ENCODE measurements at places on chromosomes 2 and 18.

- DNase-seq, result no peak
These were observed 63.9 kb downstream of the PHLPP1 start for GRCh38 chr18:62778976-62779869.

- DNase-seq, result peak; percentile 52
These were observed 176.9 kb upstream of the MC4R start for GRCh38 chr18:60549338-60549960.

DNA sequence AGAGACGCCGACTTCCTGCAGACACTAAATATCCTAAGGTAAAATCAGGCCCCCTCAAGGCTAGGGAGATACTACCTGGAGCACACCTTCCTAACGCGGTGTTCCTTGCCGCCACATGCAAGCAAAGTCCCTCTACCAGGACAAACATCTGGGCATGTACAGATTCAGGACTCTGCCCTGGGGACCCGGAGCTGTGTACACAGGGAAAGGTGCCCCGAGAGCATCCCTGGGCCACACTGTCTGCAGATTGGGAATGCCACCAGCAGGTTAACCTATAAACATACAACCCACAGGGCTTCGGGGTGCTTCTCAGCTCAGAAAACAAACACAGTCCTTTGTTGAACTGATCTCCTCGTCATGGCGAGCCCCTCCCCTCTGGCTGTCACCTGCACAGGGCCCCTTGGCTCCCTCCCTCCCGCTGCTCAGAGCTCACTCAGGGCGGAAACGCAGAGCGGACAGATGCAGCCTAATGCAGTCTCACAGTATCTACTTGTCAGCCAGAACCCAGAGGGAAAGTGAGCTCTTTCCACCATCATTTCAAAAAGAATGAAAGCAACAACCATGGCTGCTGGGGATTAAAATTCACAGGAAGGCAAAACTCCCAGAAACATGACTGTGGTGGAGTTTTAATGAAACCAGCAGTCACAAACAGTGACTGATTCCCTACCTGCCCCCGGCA, 218.8 kb downstream of the HDAC4 start:
- no peak for DNase-seq

- no peak for DNase-seq
These were observed 215.3 kb upstream of the GULP1 start for GRCh38 chr2:188076149-188077056.

GRCh38 chr2:11186145-11186544, 30.9 kb downstream of the SLC66A3 start:
- DNase-seq, result no peak

GRCh38 chr18:28399781-28400362, 222.9 kb upstream of the CDH2 start:
- no peak for DNase-seq

DNA sequence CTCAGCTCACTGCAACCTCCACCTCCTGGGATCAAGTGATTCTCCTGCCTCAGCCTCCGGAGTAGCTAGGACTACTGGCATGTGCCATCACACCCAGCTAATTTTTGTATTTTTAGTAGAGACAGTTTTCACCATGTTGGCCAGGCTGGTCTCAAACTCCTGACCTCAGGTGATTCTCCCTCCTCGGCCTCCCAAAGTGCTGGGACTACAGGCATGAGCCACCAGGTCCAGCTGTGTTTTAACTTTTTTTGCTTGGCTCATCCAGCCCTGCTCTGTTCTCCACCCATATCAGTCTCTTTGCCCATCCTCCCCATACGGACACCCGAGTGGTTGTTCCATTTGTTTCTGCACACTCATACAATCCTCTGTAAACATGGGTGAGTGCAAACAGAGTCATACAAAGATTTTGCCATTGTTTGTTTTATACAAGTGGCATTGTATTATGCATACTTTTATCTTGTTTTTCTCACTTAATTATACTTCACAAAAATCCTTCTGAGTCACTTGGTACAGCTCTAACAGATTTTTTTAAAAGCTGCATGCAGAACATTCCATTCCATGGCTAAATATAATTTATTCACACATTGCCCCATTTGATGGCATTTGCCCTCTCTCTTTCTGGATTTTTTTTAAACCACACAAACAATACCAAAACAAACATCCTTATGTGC, 5.3 kb downstream of the APOB start:
- no peak for DNase-seq

DNA sequence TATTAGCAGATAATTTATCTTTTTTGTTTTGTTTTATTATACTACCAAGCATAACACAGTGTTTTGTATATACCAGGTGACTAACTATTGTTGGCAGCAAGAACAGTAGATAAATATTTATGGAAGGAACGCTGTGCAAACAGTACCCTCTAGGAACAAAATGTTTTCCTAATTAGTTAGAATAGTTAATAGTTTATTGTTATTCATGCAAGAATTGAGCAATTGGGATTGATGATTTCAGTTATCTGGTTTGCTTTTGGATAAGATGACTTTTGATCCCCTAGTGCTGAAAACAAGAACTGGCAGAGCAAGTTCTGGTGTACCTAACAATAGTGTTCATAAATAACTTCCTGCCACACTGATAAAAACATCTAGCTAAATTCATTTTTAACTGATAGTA, 323.3 kb downstream of the TGIF1 start:
- DNase-seq, result no peak

GRCh38 chr2:177273408-177273807, 8.9 kb upstream of the NFE2L2 start:
- no peak for DNase-seq

DNA sequence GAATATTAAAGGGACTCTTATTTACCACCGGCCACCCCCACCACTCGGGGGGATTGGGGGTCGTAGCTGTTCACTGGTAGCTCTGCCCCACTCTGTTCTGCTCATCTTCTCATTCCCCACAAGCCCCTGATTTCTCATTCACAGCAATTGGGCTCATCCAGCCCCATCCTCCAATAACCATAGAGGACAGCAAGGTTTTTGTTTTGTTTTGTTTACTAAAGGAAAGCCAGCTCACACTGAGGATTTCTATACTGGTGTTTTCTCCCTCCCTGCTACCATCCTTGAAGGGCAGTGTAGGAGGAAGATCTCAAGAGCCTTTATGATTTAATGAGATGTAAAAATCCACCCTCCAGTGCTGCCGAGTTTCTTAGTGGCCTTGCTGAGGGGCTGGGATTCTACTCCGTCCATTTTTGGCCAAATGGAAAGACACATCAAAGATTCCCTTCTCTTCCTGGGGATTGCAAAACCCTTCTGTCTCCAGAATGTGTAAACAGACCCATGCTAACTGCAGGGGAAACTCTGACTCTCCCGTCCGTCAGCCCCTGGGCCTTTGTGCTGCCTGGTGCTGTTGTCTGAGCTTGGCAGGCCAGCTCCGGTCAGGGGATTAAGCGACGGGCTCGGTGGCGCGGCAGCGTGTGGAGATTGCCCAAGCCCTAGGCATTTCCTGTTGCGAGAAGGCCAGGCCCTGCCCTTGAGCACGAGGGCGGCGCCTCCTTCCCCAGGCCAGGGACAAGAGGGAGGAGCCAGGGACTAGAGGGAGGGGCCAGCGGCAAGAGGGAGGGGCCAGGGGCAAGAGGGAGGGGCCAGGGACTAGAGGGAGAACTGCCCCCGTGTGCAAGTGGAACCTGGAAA, 165.0 kb downstream of the ANTXR1 start:
- peak; percentile 66 for DNase-seq

- DNase-seq, result no peak
These were observed 5.5 kb downstream of the EN1 start for GRCh38 chr2:118841828-118842461.

DNA sequence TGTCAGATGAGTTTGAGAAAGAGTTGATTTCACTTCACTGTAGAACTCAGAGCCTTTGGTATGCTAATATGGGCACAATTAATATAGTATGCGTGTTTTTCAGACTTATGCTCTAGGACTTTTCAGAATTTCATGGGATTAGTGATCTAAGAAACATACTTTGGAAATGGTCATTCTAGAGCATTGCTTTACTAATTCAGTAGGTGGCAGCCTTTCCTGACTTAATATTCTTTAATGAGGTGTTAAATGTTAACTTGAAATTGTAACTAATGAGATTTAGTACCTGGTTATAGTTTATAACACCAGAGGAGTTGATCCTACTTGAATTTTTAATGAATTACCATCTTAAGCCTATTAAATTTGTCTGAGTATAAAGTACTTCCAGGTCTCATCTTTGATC, 28.4 kb downstream of the ACTR2 start:
- no peak for DNase-seq

DNA sequence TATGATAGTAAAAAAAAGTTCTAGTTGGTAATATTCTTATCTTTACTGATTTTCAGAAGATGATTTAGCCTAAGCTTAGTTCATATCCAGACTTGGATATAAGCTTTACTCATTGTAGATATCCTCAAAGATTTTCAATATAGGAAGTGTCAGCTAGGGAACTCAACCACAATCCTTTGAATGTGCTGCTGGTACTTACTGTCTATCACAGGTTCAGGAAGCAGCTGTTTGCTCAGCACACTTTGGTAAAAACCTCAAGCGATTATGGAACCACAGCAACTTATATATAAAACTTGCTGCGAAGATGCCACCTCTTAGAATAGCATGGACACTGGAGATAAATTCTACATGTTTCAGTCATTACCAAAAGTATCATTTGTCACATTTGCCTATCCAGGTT, 60.1 kb upstream of the TNFRSF11A start:
- peak; percentile 56 for DNase-seq

GRCh38 chr2:138321458-138321857, 180.1 kb upstream of the SPOPL start:
- DNase-seq, result no peak

- DNase-seq, result no peak
These were observed 308.4 kb upstream of the THUMPD2 start for GRCh38 chr2:40087434-40087833.

DNA sequence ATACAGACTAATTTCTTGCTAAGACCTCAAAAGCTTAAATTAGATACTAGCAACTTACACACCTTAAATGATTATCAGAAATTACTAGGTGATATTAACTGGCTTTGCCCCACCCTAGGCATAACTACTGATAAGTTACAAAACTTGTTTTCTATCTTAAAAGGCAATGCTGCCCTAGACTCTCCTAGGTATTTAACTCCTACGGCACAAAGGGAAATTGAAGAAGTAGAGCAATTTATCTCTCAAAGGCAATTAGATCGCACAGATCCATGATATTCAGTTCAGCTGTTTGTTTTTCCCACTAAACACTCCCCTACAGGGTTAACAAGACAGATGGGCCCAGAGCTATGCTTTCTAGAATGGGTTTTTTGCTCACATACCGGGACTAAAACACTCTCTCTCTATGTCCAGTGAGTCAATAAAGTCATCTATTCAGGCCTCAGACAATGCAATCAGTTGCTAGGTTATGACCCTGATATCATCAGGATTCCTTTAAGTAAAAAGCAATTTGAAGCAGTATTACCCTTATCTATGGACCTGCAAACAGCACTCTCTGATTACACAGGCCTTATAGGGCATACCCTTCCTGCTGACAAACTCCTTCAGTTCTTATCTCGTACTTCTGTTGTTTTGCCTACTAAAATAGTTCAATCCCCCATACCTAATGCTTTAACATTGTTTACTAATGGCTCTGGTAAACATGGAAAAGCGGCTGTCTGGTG, 14.3 kb downstream of the MAP3K2 start:
- no peak for DNase-seq

GRCh38 chr2:18721038-18721922, 131.9 kb upstream of the NT5C1B start:
- DNase-seq, result no peak
